ENCODE measurements at places on chromosomes 5 and 9. TPM values are rescaled to one million over a fixed set of nuclear protein-coding genes. Genes with fewer than 3 reads are reported as not detected.

DNA sequence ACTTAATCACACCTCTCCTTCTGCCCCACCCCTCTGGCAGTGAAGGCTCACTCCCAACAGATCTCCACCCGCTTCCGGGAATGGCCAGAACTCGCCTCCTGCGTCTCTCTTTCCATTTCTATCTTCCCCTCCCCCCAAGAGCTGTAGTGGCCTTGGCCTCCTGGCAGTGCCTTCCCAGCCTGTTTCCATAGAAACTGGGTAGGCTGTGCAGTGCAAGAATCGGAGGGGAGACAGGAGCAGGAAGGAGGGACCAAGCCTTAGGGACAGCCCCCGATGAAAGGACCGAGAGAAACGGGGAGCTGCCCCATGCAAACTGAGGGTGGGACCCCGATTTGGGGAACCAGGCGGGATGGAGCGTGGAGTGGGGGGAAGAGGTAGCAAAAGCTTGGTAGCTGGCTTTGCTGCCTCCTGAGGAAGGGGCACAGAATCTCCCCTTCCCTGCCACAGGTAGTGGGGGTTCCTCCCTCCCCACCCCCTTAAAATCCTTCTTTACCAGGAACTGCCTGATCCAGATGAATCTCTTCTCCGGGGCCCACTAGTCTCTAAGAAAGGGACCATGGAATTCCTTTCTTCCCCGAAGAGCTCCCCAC, 4.5 kb upstream of the PCDH1 start:
- DNase-seq, result no peak

The C5orf58 gene
- total RNA-seq, result not detected

The BTNL3 gene
- not detected for total RNA-seq

- no peak for DNase-seq
These were observed 11.1 kb downstream of the LCP2 start for GRCh38 chr5:170286386-170286925.

The MAP1B gene
- total RNA-seq, result 16.8 TPM

- DNase-seq, result no peak
These were observed 107.3 kb upstream of the SPOCK1 start for GRCh38 chr5:137606401-137606800.

The RGS7BP gene
- total RNA-seq, result 0.14 TPM

- no peak for DNase-seq
These were observed 52.2 kb downstream of the GKAP1 start for GRCh38 chr9:83765376-83765775.

DNA sequence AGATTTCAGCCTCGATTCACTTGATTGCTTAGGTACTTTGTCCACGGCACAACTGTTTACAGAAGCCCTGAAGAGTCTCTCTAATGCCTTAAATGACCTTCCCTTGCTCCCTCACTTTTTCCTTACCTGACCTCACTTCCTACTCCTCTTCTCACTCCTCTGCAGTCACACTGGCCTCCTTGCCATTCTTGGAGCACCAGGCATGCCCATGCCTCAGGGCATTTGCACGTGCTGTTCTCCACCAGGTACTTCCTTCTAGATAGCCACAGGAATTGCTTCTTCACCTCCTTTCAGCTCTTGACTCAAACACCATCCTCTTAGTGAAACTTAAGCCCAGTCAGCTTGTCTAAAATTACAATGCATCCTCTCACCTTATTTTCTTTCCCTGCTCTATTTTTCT, 52.4 kb upstream of the TRAF1 start:
- DNase-seq, result no peak

All from pancreas (tissue), 10 donors.